SJSA1 (cell line): ENCODE measurements at places on chromosomes 3 and 15. TPM values are rescaled to one million over a fixed set of nuclear protein-coding genes. Genes with fewer than 3 reads are reported as not detected.

The RETNLB gene
- not detected in 2 replicates for total RNA-seq

The AADAC gene
- 0.34 TPM in 2 replicates for total RNA-seq

The CSNK1G1 gene
- 9.2 and 14.2 TPM in 2 replicates for total RNA-seq

The KBTBD12 gene
- not detected in 2 replicates for total RNA-seq

The CHRNA5 gene
- total RNA-seq: 4.1 and 4.6 TPM in 2 replicates

The IL17RD gene
- not detected in 2 replicates for total RNA-seq

The SKOR1 gene
- not detected in 2 replicates for total RNA-seq

The SLC12A1 gene
- not detected in 2 replicates for total RNA-seq

The C3orf62 gene
- total RNA-seq: 0.50 and 2.1 TPM in 2 replicates

The NR2F2 gene
- total RNA-seq: 9.8 and 14.0 TPM in 2 replicates
